ENCODE measurements at places on chromosomes 1 and 21.

GRCh38 chr21:42047821-42048613 is 23.1 kb upstream of the UMODL1 start:
- no peak for DNase-seq

GRCh38 chr1:172928412-172928811 is 122.3 kb downstream of the TNFSF18 start:
- DNase-seq = no peak

DNA sequence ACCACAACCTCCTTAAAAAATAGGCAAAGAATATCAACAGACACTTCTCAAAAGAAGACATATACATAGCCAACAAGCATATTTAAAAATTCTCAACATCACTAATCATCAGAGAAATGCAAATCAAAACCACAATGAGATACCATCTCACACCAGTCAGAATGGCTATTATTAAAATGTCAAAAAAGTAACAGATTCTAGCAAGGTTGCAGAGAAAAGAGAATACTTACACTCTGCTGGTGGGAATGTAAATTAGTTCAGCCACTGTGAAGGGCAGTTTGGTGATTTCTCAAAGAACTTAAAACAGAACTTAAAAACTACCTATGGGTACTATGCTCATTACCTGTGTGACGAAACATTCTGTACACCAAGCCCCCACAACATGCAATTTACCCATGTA is 20.7 kb downstream of the CD1B start:
- no peak for DNase-seq

GRCh38 chr1:160460214-160460642 is 59.9 kb downstream of the VANGL2 start:
- DNase-seq = no peak

DNA sequence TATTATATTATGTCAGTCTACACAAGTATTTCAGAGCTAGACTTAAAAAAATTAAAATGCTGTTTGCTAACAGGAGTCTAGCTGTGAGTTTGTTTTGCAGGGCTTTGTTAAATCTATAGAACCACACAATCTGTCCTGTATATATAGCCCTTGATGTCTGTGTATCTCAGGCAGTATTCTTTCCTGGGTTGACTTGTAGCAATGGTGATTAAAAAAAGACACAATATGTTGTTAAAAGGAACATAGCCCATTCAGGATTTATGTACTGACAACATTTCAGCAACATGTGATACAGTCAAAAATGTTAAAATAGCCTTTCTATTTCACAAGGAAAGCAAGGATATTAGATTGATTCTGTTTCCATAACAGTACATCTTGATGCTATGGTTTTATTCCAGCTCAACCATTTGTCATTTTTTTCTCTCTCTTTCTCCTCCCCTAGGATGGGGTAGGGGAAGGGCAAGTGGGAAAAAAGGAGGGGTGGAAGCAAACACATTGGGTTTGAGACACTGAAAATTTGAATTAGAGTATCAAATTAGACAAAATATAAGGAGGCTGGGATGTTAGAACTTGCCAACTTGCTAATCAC is 139.2 kb downstream of the DSCAM start:
- no peak for DNase-seq

DNA sequence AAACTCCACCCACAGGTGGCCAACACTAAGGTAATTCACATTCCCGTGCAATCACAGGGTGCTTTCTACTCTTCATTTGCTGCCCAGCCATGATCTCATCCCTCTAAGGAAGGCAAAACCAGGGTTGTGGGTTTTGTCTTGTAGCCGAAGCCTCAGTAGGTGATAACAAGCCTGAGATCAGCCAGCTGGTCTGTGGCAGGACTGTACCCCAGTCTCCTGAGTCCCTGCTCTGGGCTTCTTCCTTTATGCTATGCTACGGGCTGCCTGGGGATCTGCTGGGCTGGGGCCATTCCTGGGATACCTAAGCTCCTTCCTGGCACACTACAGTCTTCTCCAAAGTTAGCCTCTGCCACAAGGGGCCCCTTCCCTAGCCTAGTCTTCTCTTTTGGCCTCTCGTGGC is 9.8 kb downstream of the PPFIA4 start:
- no peak for DNase-seq

GRCh38 chr1:209785592-209785991 is 1.2 kb upstream of the C1orf74 start:
- DNase-seq = no peak

All from dorsolateral prefrontal cortex (tissue), 122 donors.